ENCODE measurements at places on chromosomes 5 and 9.

- no peak for DNase-seq
Measured at GRCh38 chr5:121890297-121890858, 38.7 kb downstream of the FTMT start.

GRCh38 chr5:130642461-130642860, 522.6 kb downstream of the HINT1 start:
- no peak for DNase-seq

- no peak for DNase-seq
Measured at GRCh38 chr9:114893221-114894010, 37.0 kb downstream of the TNFSF8 start.

- DNase-seq, result no peak
Measured at GRCh38 chr9:119357336-119358096, 11.7 kb downstream of the BRINP1 start.

DNA sequence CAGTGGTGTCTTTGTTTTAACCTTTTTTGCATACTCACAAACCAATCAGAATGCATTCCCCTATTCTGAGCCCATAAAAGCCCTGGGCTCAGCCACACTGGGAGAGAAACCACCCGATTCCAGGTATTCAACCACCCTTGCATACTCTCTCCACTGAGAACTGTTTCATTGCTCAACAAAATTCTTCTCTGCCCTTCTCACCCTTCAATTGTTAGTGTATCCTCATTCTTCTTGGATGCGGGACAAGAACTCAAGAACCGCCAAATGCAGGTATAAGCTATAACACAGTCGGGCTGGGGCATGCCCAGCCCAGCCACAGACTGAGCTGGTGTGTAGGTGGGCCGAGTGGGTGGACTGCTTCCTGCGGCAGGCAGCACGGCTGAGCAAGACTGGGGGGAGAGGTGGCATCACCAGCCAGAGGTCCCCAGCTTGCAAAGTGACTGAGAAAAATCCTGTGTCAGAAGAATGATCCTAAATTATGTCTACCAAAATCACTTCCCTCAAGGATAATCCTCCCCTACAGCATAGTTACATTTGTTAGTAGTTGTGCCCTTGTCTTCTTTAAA, 141.0 kb downstream of the SSBP2 start:
- no peak for DNase-seq

DNA sequence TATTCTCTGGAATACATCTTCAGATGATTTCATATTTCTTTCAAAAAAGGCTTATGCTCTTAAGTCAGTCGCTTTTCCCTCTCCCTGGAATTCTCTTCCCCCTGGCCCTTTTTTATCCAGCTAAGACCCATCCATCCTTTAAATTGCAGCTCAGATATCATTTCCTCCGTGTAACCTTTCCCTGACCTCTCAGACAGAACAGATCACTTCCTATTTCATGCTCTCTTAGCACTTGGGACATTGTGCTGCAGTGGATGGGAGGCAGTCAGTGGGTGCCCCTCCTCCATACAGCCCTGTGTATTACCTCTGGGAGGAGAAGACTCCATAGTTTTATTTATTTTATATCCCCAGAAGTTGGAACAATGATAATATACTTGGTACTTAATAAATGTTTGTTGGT, 423.4 kb downstream of the ISL1 start:
- no peak for DNase-seq

- DNase-seq, result no peak
Measured at GRCh38 chr5:29672678-29673077, 1520.8 kb upstream of the CDH6 start.

DNA sequence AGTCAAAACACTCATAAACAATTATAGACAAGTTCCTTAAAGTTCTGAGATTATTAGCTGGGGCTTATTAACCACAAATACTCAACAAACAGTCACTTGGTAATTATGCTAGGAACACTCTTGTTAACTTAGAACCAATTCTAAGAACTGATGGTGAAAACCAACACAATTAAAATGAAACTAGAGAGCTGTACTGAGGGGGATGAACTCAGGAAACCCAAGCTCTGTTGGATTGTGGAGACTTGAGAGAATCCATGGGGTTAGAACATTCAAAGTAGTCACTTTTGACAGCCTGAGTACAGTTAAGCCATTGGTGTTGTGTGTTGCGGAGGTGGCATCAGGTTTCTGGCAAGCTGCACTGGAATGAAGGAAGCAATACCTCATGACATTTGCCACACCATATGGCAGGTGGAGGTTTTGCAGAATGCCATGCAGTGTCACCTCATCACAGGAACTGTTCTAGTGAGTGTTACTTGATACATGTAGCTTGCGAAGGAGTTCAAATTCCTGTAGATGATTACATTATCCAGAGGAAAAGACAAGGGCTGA, 480.9 kb upstream of the CD180 start:
- DNase-seq, result no peak

DNA sequence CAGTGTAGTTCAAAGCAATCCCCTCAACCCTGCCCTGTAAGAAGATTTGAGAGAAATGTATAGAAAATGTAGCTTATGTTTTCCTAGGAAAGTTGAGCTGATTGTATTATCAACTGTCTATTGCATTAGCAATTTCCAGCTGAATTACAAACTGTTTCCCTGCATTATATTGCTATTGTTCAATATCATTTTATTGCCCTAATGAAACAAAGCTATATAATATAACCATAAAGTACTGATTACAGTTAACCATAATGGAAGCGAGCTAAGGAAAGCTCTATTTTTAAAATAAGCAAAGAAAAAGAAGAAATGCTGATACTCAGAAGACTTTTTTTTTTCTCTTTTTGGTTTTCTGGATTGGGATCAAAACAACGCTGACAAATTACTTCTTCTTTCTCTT, 228.3 kb downstream of the EFNA5 start:
- DNase-seq, result no peak

GRCh38 chr5:133429046-133429445, 183.3 kb downstream of the FSTL4 start:
- DNase-seq, result no peak

DNA sequence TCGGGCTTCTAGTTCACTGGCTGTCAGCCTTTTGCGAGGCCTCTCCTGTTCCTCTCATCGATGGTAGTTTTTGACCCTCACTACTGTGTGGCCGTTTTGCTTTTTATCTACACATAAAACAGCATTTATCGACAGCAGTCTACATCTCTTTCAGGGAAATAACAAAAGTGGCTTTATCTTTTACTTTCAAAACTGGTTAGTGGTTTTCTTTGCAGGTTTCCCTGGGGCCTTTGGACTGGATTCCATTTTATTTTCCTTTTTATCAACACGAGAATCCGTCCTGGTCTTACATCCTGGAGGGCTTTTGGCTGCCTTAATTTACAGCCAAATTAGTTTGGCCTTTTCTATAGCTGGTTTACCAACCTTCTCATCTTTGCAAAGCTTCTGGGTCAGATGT, 793 bp upstream of the PKD2L2 start:
- DNase-seq, result no peak

- DNase-seq, result peak; percentile 30
Measured at GRCh38 chr5:179325296-179326031, 19.8 kb downstream of the ADAMTS2 start.

DNA sequence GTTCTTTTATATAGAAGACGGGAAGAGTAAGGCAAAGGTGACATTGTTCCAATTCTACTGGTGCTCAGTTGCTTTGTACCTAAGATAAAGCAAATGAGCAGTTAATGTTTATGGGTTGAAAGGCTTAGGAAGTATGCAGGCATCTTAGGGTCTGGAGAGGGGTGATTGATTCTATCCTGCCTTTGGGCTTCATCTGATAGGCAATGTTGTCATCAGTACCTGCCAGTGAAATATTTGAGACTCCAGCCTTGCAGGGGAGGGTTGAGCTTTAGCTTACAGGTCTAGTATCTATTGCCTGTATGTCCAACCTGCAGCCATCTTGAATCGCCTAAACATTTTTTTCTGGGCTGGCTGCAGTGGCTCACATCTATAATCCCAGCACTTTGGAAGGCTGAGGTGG, 13.8 kb upstream of the CTSV start:
- DNase-seq, result no peak
